ENCODE measurements at places on chromosomes 3 and 15.

DNA sequence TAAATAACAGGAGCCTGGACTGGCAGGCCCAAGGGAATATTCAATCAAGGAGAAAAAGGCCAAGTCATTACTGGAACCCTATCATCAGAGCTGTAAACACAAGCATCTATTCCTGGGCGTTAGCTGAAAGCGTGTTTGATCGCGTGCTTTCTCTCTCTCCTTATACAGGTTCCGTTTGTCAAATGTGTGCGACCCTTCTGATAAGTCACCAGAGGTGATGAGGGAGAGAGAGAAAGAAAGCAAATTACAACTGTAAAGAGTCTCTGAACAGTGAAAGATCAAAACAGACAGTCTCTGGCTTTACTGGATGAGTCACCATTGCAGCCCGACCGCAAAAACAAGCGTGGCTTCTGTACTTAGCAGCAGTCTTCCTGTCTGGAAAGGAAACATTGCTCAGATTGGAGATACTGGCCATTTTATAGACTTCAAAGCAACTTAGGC lies 39.5 kb upstream of the TPRG1 start:
- DNase-seq = no peak

- no peak for DNase-seq
Observed at GRCh38 chr3:77667901-77668300, 628.0 kb downstream of the ROBO2 start.

- DNase-seq = no peak
Observed at GRCh38 chr3:13209634-13209997, 136.4 kb upstream of the IQSEC1 start.

- no peak for DNase-seq
Observed at GRCh38 chr15:62874959-62875625, 167.5 kb upstream of the TPM1 start.

- DNase-seq = no peak
Observed at GRCh38 chr15:62935300-62936081, 107.1 kb upstream of the TPM1 start.

DNA sequence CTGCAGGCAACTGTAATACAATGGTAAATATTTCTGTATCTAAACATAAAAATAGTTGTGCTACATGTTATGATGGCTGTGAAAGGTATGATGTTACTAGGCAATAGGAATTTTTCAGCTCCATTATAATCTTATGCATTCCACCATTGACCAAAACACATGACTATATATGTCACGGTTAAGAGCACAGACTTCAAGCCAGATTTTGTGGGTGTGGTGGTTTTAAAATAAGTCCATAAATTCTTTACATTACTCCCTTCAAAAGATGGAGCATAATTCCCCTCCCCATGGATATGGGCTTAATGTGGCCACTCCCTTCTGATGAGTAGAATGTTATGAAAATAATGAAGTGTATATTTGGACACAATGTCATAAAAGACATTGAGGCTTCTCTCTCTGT lies 88.4 kb upstream of the TBC1D5 start:
- DNase-seq = no peak

DNA sequence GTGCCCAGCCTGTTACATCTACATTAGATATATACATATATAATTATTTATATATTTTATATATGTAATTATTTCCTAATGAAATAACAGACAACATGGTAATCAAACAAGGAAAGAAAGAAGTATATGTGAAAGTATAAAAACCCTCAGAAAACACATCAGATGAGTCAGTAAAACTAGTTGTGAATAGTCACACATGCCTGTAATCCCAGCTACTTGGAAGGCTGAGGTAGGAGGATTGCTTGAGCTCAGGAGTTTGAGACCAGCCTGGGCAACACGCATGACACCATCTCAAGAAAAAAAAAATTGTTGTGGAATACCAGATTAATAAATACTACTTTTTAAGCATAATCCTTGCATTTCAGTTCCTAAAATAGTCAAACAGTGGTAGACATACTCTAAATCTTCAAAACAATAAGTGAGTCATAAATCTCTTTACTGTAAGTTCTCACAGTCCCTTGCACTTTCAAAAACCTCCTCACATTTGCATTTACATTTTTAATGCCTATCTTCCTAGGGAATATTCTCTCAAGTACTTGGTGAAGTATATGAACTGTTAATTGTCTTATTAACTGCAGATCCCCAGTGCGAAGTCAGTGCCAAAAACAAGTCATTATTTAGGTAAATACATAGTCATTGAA lies 106.5 kb downstream of the MYO9A start:
- DNase-seq = no peak

GRCh38 chr3:75042941-75043340 lies 428.5 kb upstream of the CNTN3 start:
- no peak for DNase-seq

DNA sequence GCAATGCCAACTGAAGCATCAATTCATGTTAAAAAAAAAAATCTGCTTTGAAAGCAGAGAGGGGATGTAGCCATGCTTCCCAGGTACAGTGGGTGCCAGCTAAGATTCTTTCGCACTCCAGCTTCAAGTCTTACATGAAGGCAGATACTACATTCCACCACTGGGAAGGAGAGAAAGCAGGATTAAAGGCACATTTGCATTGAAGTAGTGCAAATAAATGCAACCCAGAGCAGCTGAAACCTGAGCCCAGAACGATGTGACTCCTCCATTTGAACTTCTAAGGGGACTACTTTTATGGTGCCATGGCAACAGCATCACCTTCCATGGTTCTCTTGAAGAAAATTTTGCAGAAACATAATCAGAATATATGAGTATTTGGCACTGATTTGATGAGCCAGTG lies 19.1 kb upstream of the GJD2 start:
- DNase-seq = no peak

DNA sequence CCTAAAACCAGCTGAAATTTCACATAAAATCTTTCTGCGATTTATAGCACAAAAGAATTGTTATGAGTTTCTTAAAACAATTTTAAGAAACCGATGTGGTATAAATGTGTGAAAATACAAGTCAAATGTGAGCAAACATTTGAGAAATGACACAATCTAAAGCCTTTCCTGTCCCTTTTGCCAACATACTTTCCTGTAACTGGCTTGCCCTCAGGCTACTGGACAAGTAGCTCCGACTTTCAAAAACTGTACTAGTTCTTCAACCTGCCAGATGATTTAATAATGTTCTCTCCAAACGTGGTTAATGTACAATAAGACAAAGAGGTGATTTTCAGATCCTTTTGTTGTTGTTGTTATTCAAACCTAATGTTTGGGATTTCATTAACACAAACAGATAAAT lies 105.9 kb upstream of the ARHGEF26 start:
- no peak for DNase-seq

DNA sequence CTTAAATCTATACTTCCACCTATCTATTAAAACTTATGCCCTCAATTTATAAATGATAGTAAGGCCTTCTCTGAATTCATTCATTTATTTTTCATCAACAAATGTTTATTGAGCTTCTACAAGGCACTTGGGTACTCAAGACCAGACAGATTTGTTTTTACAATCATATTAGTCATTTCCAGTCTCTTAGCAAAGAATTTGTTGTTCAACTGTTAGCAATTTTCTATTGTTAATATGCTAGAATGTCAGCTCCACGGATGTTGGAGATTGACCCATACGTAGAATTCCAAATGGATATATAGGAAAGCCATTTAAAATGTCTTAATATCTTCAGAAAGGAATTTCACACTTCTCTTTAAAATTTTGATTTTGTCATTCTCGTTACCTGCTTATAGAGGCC lies 36.7 kb downstream of the ZBTB38 start:
- DNase-seq = no peak

DNA sequence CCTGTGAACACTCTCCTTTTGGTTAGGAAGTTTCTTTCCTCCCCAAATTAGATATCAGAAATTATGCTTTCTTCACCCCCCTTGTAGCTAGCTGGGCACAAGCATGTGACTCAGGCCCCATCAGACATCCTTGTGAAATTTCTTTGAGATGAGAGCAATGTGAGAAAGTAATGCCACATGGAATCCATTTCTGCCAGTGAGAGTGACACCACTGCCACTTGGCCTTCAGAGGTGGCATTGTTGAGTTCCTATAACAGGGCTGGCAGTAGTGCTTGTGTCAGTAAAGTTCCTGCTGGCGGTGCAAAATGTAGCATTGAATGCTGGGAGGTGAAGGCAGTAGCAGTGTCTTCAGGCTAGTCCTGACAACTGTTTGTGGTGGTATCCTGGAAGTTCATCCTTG lies 80.7 kb upstream of the ZNF280D start:
- no peak for DNase-seq

DNA sequence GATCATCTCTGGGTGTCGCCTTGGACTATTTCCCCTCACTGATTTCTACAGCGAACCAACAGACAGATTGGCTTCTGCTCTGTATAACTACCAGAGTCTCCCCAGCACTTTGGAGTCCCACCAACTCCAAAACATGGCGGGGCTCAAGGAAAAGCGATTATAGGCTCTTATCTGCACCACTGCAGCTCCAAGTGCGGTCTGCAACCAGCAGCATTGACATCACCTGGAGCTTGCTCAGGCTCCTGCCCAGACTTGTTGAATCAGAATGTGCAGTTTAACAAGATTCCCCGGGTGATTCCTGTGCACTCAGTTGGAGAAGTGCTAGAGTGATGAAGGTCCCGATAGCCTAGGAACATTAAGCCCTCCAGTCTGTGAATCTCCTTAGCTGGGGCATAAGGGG lies 9.0 kb downstream of the CCK start:
- DNase-seq = no peak

DNA sequence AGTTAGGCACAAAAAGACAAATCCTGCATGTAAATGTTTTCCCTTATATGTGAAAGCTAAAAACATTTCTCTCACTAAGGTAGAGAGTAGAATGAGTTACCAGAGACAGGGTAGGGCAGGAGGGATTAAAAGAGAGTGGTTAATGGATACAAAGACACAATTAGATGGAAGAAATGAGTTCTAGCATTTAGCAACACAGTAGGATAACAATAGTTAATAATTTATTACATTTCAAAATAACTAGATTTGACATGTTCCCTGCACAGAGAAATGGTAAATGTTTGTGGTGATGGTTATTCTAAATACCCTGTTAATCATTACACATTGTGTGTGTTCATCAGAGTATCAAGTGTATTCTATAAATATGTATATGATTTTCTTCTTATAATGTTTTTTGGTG lies 1400.7 kb downstream of the OTOL1 start:
- DNase-seq = no peak

DNA sequence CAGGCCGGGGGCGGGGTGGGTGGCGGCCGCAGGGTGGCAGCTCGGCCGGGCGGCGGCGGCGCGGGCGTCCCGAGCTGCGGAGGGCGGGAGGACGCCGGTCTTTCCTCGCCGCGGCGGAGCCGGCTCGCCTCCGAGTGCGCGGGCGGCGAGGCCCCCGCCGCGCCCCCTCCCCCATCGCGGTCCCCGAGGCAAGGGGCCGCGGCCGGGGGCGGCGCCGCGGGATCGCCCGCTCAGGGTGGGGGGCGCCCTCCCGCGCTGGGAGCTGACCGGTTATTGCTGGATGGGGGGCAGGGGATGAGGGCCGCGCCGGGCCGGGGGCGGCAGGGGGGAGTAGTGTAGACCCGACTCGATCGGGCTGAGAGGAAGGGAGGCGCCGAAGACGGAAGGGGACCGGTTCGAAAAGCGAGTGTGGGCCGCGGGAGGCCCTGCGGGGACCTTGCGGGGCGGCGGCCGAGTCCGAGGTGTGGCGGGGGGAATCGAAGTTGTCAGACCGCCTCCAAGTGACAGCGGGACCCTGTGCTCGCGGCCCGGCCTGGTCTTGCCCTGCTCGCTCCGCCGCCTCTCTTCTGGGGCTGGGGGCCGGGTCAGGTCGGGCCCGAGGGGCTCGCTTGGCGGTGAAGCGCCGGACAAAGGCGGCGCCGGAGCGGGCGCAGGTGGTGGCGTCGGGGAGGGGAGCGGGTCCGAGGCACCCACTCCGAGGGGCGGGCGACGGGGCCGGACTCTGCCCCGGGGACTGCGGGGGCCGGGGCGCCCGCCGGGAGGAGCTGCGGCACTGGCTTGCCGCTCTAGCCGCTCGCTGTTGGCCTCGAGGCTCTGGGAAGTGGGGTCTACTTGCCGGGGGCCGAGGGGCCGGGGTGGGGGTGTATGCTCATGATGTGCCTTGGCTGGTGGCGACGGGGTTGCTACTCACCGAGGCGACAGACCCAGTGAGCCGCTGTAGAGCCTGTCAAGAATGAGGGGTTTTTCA lies 1.1 kb downstream of the BAHD1 start:
- DNase-seq = no peak

- DNase-seq = no peak
Observed at GRCh38 chr3:124878561-124879336, 8.4 kb downstream of the ITGB5 start.

DNA sequence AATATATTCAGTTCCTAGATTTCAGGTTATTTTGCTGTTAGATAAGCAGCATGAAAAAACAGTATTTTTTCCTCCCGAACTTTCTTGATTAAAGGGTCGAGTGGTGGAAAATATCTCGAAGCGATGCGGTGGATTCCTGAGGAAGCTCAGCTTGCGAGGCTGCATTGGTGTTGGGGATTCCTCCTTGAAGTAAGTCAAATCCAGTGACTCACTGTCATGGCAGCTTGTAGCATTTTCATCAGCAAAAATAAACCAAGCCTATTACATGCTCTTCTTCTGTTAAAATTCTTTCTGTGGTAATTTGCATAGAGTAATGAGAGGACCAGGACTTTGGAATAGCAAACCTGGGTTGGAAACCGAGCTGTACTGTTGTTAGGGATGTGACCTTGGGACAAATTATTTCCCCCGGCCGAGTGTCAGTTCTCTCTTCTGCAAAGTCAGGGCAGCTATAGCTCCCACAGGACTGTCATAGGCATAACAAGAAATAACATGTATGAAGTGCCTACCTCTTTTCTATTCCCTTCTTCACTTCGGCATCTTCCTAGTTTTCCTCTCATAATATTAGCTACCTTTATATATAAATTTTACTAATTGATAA lies 75.6 kb downstream of the UBP1 start:
- no peak for DNase-seq

- DNase-seq = no peak
Observed at GRCh38 chr15:51840692-51841091, 11.2 kb downstream of the TMOD3 start.

GRCh38 chr15:59879506-59880265 lies 124.4 kb upstream of the FOXB1 start:
- DNase-seq = no peak

DNA sequence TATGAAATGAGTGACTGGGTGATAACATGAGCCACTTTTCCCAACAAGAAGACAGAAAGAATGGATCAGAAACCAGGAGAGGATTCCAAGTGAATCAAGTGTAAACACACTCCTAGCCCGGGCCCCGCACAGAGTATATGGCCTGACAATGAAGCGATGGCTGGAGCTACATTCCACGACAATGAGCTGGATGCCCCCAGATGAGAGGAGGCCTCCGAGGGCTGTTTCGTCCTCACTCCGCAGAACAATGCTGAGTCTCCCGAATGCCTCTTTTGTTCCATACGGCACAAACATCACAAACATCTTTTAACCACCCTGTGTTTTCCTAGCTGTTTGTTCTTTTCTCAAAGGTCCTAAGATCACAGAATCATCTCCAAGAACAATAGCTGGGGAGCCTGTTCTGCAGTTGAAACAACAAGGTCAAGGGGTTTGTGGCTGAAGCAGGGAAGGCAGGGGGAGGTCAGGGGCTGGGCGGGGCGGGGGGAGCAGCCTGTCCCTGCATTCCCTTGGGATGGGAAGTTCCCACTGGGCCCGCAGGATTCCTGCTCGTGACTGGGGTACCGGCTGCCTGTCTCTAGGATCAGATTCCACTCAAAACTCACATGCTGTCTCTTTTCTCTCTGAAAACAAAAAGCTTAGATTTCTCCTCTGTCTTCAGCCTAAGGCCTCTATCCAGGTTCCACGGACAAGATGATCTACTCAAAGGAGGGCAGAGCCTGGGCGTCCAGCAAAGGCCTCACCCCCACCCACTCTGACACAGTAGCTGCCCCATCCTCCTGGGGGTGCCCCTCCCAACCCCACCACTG lies 151.3 kb downstream of the XXYLT1 start:
- no peak for DNase-seq
